ENCODE measurements at places on chromosomes 1 and 21.
A peak's percentile ranks its signal among the peaks of the same experiment; 100 is the strongest.

DNA sequence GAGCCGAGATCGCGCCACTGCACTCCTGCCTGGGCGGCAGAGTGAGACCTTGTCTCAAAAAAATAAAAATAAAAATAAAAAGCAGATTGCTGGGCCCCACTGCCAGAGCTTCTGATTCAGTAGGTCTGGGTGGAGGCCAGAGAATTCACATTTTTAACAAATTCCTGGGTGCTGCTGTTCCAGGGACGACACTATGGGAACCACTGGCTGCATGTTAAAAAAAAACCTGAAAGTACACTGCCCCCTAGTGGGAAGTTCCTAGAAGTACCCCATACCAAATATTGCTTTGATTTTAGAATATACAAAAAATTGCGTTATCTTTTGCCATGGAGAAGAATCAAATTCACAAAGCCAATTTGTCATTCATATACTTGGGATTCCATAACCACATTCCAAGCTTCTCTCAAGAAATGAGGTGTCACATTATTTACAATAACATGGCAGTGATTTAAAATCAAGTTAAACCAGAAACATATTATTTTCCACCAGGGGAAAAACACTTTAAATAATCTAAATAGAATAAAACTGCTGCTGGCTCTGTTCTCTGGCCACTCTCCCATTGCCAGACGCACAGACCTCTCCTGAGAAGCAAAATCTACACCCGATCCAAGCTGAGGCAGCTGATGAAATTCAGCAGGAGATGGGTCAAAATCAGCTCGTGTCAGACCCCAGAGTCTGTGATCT is 27.4 kb downstream of the SYF2 start:
- peak; percentile 30 for DNase-seq

GRCh38 chr1:159142391-159142663 is 29.1 kb upstream of the CADM3 start:
- no peak for DNase-seq

- no peak for DNase-seq
Measured at GRCh38 chr1:83763361-83764095, 235.4 kb downstream of the TTLL7 start.

- DNase-seq: no peak
Measured at GRCh38 chr1:93845538-93846205, 33.3 kb downstream of the DNTTIP2 start.

- no peak for DNase-seq
Measured at GRCh38 chr1:22289307-22289995, 146.6 kb upstream of the WNT4 start.

DNA sequence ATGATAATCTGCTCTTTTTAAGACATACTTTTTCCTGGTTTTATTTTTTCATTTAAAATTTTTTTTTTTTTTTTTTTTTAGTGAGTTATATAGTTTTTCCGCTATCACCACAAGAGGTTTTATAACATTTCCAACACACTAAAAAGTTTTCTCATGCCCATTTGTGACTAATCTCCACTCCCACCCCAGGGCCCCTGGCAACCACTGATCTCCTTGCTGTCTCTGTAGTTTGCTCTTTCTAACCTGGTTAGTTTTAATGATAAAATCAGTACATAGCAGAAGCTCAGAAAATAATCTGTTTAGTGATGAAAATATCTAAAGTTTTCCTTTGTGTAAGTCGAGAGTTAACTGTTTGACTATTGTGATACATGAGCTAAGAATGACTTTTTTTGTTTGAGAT is 41.8 kb downstream of the IARS2 start:
- DNase-seq: no peak

DNA sequence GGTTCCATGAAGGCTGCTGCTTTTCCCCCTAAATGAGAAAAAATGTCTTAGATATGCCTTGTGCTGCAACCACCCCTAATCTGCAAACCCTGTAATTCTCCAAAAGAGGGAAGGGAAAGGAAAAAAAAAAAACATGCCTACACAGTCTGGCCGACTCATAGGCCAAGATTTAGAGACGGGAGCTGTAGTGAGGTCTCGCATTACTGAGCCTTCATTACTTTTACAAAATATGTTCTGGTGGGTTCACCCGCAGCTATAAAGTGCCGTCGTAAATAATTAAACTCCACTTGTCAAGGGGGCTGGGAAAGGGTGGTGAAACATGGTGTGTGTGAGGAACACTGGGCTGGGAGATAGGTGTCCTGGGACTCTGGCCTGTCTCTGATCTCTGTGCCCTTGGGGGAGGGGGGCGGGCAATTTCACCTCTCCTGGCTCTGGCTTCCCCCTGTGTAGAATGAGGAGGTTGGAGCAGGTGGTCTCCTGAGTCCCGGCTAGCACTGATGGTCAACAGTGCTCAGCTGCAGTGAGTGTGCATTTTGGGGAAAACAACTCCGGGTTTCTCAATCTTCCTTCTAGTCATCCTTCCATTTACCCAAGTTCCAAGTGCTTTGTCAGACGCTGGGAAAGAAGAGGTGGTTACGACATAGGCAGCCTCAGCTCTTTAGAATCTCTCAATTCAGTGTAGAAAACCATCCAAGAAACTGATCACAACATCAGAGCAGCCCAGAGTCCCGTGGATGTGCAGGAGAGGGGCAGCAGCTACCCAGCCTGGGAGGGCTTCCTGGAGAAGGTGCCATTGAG is 82.3 kb downstream of the ACTL8 start:
- DNase-seq: no peak

- no peak for DNase-seq
Measured at GRCh38 chr21:42918291-42918690, 7.1 kb downstream of the ERVH48-1 start.

DNA sequence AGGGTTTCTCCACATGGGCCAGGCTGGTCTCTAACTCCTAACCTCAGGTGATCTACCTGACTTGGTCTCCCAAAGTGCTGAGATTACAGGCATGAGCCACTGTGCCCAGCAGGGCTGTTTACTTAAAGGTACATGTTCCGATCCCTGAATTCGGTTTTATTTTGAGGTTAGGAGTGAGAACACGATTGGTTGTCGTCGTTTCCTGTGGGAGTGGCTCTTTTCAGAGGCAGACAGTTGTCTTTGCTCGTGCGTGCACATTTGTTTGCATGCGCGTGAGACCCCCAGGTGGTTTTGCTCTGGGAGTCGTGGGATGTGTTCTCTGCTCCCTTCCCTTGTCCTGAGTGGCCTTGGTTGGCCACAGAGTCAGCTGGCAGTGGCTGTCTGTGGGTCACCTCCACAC is 60.2 kb downstream of the SKI start:
- DNase-seq: no peak

GRCh38 chr1:2251786-2252185 is 23.7 kb downstream of the SKI start:
- no peak for DNase-seq

DNA sequence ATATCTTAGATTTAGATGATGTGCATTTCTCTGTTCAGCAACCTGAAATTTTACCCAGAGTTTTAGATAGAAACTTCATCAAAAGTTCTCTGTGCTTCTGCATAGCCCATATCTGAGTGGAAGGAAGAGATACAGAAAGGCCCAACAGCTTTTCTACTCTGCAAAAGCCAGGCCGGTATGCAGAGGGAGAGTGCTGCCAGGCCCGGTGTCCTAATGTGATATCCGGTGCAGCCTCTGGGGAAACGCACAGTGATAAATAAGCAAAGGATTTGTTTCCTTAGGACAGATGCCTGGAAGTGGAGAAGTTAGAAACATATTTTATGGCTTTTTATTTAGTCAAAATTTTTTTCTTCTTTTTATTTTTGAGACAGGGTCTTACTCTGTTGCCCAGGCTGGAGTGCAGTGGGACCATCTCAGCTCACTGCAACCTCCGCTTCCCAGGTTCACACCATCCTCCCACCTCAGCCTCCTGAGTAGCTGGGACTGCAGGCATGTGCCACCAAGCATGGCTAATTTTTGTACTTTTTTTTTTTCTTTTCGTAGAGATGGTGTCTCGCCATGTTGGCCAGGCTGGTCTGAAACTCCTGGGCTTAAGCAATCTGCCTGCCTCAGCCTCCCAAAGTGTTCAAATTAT is 145.8 kb downstream of the PATJ start:
- no peak for DNase-seq

GRCh38 chr1:61442544-61442943 is 282.4 kb downstream of the TM2D1 start:
- DNase-seq: no peak

- DNase-seq: no peak
Measured at GRCh38 chr1:245444147-245444828, 289.5 kb downstream of the KIF26B start.

- no peak for DNase-seq
Measured at GRCh38 chr1:162133566-162133965, 64.1 kb downstream of the NOS1AP start.

- DNase-seq: no peak
Measured at GRCh38 chr21:38042246-38042645, 126.0 kb upstream of the KCNJ6 start.

- no peak for DNase-seq
Measured at GRCh38 chr1:226569879-226570547, 21.4 kb downstream of the STUM start.

GRCh38 chr1:204136814-204137213 is 15.0 kb downstream of the ETNK2 start:
- no peak for DNase-seq

- DNase-seq: no peak
Measured at GRCh38 chr1:153881751-153882150, 41.0 kb downstream of the GATAD2B start.

DNA sequence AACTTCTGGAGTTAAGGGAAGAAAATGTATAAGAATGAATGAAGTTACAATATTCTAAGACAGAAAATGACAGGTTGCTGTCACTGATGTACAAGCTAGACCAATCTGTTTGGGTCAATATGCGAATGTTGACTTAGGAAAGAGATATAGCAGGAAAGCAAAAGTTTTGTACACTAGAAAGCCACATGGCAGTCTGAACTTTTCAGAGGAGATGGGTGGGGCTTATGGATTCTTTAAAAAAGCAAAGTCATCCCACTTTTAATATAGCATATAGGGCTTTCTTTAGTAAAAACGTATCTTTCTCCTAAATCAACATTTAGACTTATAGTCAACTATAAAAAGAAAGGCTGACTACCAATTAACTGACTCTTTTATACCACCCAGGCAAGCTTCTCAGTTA is 381.2 kb downstream of the PTPRC start:
- DNase-seq: no peak

GRCh38 chr1:109199710-109200109 is 14.0 kb upstream of the SARS1 start:
- DNase-seq: no peak

- peak; percentile 5 for DNase-seq
Measured at GRCh38 chr1:110630839-110631663, 24.9 kb upstream of the KCNA2 start.

DNA sequence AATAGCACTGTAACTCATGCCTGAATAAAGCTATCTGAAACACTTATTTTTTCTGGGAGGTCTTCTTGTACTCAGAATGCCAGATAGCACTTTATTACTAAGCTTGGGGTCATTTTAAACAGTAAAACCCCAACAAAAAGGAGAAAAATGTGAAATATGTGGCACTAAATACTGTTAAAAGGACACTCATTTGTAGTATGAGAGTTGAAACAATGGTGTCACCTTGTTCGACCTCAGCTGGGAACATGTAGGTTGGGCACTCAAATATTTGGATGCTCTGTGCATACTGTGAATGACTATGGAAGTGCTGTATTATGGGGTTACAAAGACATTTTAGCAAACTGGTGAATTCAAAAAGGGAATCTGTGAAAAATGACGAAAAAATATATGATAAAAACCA is 53.9 kb downstream of the SELENOF start:
- no peak for DNase-seq

- DNase-seq: no peak
Measured at GRCh38 chr1:84892705-84893618, at the start of gene LPAR3. Gene LPAR3 (minus strand): TSS chr1:84893206. CDS start chr1:84866120, 27,086 bp downstream.

DNA sequence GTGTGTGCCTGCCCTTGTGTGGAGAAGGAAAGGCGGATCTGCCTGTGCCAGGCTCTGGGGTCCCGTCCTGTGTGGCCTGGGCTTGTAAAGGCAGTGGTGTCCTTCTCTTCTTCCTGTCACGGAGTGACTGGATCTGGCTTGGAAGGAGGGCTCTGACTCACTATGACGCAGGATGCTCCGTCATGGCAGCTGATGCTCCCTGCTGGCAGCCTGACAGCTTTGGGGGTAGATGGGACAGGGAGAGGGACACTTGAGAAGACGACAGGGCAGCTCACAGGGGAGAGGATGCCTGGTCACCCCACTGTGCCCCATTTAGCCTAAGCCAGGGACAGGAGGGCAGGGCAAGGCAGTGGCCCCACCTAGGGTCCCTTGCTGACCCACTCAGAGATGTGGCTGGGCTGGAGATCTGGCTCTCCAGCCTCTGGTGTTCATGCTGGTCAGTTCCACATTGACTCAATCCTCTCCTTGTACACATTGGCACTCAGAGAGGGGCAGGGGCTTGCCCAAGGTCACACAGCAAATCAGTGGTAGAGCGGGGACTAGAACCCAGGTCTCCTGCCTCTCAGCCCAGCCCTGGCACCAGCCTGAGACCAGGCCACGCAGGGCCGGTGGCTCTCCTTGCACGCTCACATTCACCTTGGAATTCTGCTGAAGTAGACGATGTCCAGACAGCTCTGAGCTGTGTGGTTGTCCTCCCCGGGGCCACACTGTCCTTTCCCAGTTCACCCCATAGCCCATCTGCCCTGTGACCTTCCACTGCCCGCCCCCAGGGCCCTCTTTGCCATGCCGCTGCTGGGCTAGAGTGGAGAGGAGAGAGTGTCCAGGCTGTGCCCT is 2.8 kb upstream of the FAM131C start:
- peak; percentile 79 for DNase-seq

- DNase-seq: no peak
Measured at GRCh38 chr1:28290851-28291250, 31.5 kb downstream of the SESN2 start.

DNA sequence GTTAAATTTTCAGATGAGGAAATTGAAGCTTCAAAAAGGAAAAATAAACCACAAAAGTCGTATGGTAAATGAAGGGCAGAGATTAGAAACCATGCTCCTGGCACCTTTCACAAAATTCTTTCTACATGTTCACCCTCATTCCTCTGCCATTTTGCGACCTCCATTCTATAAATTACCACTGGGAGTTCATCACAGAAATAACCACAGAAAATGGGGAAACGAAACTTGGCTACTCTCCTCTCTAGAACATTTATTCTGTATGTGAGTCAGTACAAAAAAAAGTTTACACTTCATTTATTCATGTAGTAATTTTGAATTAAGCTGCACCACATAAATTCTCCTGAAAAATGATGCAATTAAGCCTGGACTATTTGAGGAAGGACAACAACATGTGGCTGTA is 320.9 kb upstream of the C1orf87 start:
- DNase-seq: no peak

DNA sequence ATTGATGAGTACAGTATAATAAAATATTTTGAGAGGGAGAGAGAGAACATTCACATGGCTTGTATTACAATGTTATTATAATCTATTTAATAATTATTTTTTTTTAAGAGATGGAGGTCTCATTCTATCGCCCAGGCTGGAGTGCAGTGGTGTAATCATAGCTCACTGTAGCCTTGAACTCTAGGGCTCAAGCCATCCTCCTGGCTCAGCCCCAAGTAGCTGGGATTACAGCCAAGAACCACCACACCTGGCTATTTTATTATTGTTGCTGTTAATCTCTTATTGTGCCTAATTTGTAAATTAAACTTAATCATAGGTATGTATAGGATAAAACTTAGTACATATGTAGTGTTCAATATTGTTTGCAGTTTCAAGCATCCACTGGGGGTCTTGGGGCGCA is 57.8 kb downstream of the HS2ST1 start:
- no peak for DNase-seq

Measured in AG09319 (cell line).